ENCODE measurements at places on chromosomes 11 and 22. TPM values are rescaled to one million over a fixed set of nuclear protein-coding genes. Genes with fewer than 3 reads are reported as not detected.

GRCh38 chr22:29342177-29342576 lies 26.7 kb upstream of the RASL10A start:
- H3K4me1 ChIP-seq: peaks cover 6% of the 10 kb centered on the region
- H3K27me3 ChIP-seq: no peaks in the 10 kb centered on the region
- no peak overlapping the region for H3K4me3 ChIP-seq
- no peak for DNase-seq
- peak overlapping the region; percentile 54 for H3K27ac ChIP-seq

DNA sequence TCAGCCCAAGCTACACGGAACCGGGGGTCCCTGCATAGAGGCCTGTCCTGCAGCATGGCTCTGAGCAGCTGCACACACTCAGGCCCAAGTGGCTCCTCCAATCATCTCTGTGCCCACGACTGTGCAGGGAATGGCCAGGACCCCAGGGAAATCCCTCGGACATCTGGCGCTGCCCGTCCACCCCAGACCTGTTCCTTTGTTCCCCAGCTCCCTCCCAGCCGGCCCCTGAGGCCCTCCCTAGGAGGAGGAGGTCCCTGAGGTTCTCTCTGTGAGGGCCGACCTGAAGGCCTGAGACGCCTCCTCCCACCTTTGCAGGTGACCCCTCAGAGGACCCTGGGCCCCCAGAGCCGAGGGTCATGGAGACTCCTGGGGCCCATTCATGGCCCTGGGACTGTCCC lies 1.1 kb downstream of the MLC1 start:
- H3K4me3 ChIP-seq: no peak overlapping the region
- H3K4me1 ChIP-seq: peaks cover 23% of the 10 kb centered on the region
- H3K27me3 ChIP-seq: no peaks in the 10 kb centered on the region
- no peak for DNase-seq

DNA sequence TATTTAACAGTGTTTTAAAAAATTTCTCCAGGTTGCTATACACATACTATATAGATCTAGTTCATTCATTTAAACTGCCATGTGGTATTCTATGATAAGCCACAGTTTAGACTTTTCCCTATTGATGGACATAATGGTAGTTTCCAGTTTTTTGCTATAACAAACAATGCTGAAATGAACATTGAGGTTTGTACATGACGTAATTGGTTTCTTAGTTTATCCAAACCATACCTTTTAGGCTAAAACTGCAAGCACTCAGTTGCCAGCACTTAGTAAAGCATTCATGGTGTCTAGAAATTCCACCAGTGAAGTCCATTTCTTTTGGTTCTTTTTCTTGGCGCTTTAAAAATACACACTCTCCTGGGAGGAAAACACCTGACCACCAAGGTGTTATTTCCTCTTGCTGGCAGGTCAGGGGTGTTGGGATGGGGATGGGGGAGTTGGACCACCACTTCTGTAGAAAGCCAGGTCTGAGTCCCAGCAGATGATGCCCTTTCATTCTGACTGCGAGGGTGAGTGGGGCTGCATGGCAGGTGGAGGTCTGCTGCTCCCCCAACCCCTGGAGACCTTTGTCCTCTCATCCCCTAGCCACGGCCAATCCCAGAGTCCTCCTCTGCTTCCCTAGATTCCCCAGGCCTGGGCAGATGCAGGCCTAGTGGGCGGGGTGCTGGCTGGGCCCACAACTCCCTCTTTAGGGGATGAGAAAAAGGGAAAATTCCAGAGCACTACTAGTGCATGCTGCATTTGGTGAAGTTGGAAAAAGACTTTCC lies 41.1 kb downstream of the C11orf91 start:
- no peaks in the 10 kb centered on the region for H3K27me3 ChIP-seq
- H3K4me3 ChIP-seq: no peak overlapping the region
- H3K36me3 ChIP-seq: no peaks in the 10 kb centered on the region
- DNase-seq: no peak
- no peaks in the 10 kb centered on the region for H3K4me1 ChIP-seq
- H3K27ac ChIP-seq: no peak overlapping the region

GRCh38 chr11:102317099-102317767 lies at the start of gene BIRC3:
Gene BIRC3 (plus strand): TSS chr11:102317484. CDS start chr11:102324510, 7,026 bp downstream.
- H3K4me3 ChIP-seq: peak within 1 kb of the TSS; percentile 58
- no peaks in the 10 kb centered on the region for H3K27me3 ChIP-seq
- DNase-seq: peak; percentile 94
- no peaks in the 10 kb centered on the region for H3K36me3 ChIP-seq
- peaks cover 12% of the 10 kb centered on the region for H3K4me1 ChIP-seq

GRCh38 chr11:108915666-108916065 lies 250.8 kb downstream of the DDX10 start:
- H3K27me3 ChIP-seq: no peaks in the 10 kb centered on the region
- H3K36me3 ChIP-seq: no peaks in the 10 kb centered on the region
- no peak overlapping the region for H3K4me3 ChIP-seq
- H3K27ac ChIP-seq: no peak overlapping the region
- no peak for DNase-seq
- peaks cover 23% of the 10 kb centered on the region for H3K4me1 ChIP-seq

DNA sequence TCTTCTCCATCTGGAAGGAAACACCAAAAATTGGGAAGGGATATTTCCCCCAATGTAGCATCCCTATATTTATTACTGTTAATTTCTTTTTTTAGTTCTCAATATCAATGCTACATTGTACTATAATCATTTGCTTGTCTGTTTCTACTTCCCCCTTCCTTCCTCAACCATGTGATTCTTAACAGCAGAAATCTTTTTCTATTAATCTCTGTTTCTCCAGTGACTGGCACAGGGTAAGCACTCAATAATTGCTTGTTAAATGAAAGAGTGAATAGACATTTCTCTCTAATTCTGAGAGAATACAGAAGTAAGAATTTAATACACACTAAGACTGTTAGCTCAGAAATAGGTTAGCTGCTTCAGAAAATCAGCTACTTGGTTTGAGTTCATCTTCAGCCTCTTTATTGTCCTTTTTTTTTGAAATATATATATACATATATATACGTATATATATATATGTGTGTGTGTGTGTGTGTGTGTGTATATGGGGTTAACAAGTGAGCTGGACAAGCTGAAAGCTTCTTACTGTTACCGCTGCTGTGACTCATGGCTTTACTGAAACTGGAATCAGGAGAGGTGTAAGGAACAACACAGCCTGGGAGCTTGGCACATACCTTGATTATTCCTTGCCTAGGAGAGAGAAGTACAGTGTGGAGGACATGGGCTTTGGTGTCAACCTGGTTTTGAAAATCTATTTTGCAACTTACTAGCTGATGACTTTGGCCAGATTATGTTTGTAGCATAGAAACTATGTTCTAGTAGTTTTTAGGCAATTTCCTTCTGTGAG lies 26.2 kb upstream of the PDE3B start:
- no peaks in the 10 kb centered on the region for H3K36me3 ChIP-seq
- no peak overlapping the region for H3K27ac ChIP-seq
- no peaks in the 10 kb centered on the region for H3K27me3 ChIP-seq

The ANKRD13D gene
- total RNA-seq: 88.6 TPM

The WBP2NL gene
- total RNA-seq: 1.00 TPM

The KRTAP5-10 gene
- not detected for total RNA-seq

The ZMAT5 gene
- total RNA-seq: 19.7 TPM

GRCh38 chr11:2477254-2477653 lies 32.4 kb downstream of the KCNQ1 start:
- H3K36me3 ChIP-seq: no peaks in the 10 kb centered on the region
- H3K27ac ChIP-seq: no peak overlapping the region
- no peaks in the 10 kb centered on the region for H3K27me3 ChIP-seq
- no peak overlapping the region for H3K4me3 ChIP-seq

The MFRP gene
- not detected for total RNA-seq

The FADS2 gene
- 30.6 TPM for total RNA-seq

The DRD4 gene
- total RNA-seq: 1.0 TPM

DNA sequence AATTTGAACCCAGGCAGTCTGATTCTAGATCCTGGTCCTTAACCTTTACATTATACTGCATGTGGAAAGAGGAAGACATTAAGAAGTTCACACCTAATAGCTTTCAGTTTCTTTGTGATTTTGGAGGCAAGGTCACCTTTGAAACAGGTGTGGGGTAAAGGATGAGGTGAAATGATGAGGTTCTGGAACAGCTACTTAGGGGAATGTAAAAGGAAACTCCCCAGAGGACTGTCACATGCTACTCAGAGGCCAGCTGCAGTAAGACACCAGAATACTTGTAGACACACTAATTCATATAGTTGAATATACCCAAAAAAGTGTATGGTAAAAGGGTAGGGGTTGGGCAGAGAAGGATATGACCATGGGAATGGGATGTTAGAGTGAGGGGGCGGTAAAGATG lies 5.4 kb downstream of the APIP start:
- H3K4me1 ChIP-seq: 0 out of 2 replicates have a peak, but pooled peaks cover 3% of the 10 kb centered on the region
- no peak for DNase-seq
- H3K27ac ChIP-seq: no peak overlapping the region

GRCh38 chr11:122922893-122923292 lies 40.3 kb downstream of the JHY start:
- DNase-seq: no peak
- no peaks in the 10 kb centered on the region for H3K36me3 ChIP-seq
- H3K27ac ChIP-seq: no peak overlapping the region
- H3K27me3 ChIP-seq: no peaks in the 10 kb centered on the region
- H3K4me3 ChIP-seq: no peak overlapping the region

DNA sequence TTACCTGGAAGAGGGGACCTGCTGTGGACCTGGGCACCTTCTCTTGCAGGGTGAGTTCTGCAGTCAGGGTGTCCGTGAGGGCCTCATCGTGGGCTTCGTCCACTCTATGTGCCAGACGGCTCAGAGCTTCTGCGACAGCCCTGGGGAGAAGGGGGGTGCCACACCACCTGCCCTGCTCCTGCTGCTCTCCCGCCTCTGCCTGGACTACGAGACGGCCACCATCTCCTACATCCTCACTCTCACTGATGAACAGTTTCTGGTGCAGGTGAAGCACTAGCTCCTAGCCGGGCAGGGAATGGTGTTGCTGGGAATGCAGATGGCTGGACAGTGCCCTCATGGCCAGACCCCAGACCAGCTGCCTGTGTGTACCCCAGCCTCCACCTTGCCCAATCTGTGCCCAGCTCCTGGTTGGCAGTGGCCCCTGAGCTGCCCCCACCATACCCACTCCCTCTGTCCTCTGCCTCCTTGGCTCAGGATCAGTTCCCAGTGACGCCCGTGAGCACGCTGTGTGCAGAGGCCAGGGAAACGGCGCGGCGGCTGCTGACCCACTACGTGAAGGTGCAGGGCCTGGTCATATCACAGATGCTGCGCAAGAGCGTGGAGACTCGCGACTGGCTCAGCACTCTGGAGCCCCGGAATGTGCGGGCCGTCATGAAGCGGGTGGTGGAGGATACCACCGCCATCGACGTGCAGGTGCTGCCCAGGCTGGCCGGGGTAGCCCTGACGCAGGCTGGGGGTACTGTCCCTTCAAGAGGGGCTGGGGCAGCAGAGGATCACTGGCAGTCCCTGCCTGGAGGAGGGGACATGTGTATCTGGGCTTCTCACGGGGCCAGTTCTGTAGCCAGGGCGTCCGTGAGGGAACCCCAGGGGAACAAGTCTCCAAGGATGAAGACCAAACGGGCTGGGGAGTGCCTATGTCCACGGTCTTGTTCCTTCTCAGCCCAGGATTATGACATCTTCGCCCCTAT lies 2.2 kb upstream of the TM7SF2 start:
- H3K36me3 ChIP-seq: no peaks in the 10 kb centered on the region
- no peak overlapping the region for H3K4me3 ChIP-seq
- peaks cover 21% of the 10 kb centered on the region for H3K4me1 ChIP-seq
- no peak for DNase-seq

DNA sequence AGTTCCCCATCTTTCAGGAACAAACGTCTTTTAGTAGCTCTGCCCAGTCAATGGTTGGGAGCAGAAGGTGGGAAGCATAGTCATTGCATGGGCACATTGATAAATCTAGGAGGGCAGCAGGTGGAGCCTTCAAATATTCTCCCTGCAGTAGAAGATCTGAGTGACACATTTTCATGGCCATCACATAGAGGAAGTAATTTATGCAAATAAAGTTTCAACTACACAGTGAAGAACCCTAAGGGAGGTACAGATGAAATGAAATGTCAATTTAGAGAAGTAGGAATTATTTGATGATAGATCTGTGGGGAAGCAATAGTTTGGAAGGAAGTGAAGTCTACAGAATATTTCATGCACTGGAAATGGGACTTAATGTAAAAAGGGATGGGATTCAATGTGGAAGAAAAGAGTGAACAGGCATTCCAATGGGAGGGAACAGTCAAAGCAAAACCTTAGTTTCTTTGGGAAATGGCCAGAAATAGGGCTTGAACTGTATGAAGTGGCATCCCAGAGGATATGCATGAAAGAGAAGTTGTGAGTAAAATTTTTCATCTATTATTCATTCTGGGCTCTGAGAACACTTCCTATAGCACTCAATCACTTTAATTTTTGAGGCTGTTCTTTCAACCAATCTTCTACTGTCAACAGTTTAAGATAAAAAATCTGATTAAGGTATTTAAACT lies 256.2 kb upstream of the LUZP2 start:
- H3K27ac ChIP-seq: no peak overlapping the region
- DNase-seq: no peak
- H3K36me3 ChIP-seq: no peaks in the 10 kb centered on the region
- H3K4me3 ChIP-seq: no peak overlapping the region

- no peak for DNase-seq
- no peaks in the 10 kb centered on the region for H3K36me3 ChIP-seq
- H3K4me3 ChIP-seq: no peak overlapping the region
Measured at GRCh38 chr11:84316866-84317555, 1030.8 kb upstream of the CCDC90B start.

DNA sequence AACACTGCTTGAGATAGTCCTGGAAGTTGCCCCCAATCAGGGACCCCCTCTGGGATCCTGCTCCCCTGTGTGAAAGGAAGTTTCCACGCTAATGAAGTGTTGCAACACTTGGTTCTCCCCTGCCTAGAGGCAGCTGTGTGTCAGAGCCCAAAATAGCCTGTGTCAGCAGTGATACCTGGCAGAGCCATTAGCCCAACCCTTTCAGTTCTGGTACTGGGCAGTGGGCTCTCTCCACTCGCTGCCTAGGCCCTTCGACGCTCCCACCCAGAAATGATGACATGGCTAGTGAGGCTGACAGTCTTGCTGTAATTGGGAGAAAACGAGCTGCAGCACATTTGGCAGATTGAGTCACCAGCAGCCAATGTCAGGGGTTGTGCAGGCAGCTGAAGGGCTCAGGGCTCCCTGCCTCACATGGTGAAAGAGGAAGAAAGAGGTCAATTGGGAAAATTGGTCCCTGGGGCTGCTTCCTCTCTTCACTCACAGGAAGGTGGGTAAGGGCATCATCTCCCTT lies 1.4 kb upstream of the NXF1 start:
- H3K27ac ChIP-seq: peak overlapping the region; percentile 98
- H3K36me3 ChIP-seq: no peaks in the 10 kb centered on the region
- H3K4me3 ChIP-seq: peak overlapping the region; percentile 4
- no peaks in the 10 kb centered on the region for H3K27me3 ChIP-seq

The RTN4RL2 gene
- total RNA-seq: 5.6 TPM

DNA sequence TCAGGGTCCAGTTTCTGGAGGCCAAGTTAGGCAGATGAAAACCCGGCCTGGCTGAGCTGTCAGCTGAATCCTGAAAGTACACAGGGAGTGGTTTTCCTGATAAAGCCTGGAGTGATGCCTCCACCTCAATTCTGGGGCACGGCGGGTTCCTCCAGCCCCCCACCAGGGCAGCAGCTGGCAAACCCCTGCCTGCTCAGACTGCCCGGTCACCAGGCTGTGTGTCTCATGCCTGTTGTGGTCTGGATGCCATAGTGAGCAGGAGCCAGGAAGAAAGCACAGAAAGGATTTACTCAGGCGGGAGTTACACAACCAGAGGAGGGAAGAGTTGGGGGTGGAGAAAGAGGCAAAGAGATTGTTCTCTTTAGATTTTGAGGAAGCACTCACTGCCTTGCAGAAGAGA lies 119.9 kb upstream of the RASSF10 start:
- peak overlapping the region; percentile 27 for H3K27ac ChIP-seq
- H3K4me3 ChIP-seq: no peak overlapping the region
- H3K36me3 ChIP-seq: no peaks in the 10 kb centered on the region
- H3K4me1 ChIP-seq: peaks cover 10% of the 10 kb centered on the region

The SREBF2 gene
- total RNA-seq: 150 TPM

All from Caco-2 (cell line).